ENCODE measurements at places on chromosomes 7 and 10. TPM values are rescaled to one million over a fixed set of nuclear protein-coding genes. Genes with fewer than 3 reads are reported as not detected.

The CHST15 gene
- total RNA-seq = 15.3 TPM

The FEZF1 gene
- total RNA-seq = 0.19 TPM

The CTTNBP2 gene
- total RNA-seq = 0.64 TPM

The RPEL1 gene
- not detected for total RNA-seq

The CYP17A1 gene
- not detected for total RNA-seq

The OGDHL gene
- total RNA-seq = 0.17 TPM

Data from psoas muscle (tissue), 8 donors.